Right hindlimb (tissue), 1 donor: ENCODE measurements at places on chromosomes 4 and X.

- no peak for DNase-seq
These were observed 120.1 kb downstream of the MFAP3L start for GRCh38 chr4:169906104-169906503.

DNA sequence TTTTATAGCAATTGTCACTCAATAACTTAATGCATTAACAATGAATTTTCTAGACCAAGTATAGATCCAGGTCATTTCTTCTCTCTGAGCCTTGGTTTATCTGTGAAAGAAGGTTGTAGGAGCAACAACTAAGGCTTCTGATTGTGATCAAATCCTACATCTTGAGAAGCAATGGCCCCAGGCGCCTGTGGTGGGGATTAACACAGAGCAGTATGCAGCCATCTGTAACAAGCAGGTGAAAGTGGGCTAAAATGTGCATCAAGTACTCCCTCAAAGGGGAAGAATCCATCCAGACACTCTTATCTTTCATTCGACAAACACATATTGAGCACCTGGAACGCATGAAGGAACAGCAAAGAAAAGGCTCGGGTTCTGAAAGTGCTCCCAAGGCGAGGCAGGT lies 19.1 kb upstream of the SETD7 start:
- DNase-seq, result no peak

DNA sequence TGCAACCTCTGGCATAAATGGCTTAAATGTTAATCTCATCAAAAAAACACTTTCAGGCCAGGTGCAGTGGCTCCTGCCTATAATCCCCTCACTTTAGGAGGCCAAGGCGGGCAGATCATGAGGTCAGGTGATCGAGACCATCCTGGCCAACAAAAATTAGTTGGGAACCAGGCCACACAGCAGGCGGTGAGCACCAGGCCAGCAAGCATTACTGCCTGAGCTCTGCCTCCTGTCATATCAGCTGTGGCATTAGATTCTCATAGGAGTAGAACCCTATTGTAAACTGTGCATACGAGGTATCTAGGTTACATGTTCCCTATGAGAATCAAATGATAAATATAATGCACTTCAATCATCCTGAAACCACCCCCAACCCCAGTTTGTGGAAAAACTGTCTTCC lies 125.8 kb downstream of the LRBA start:
- DNase-seq, result no peak

- no peak for DNase-seq
These were observed 126.1 kb downstream of the AFF1 start for GRCh38 chr4:87060957-87061356.

- DNase-seq, result no peak
These were observed 355 bp downstream of the GRID2 start for GRCh38 chr4:92304121-92304520.

GRCh38 chr4:59374416-59374815 lies 1825.7 kb upstream of the ADGRL3 start:
- no peak for DNase-seq
